ENCODE measurements at places on chromosomes 11 and 22. TPM values are rescaled to one million over a fixed set of nuclear protein-coding genes. Genes with fewer than 3 reads are reported as not detected.

DNA sequence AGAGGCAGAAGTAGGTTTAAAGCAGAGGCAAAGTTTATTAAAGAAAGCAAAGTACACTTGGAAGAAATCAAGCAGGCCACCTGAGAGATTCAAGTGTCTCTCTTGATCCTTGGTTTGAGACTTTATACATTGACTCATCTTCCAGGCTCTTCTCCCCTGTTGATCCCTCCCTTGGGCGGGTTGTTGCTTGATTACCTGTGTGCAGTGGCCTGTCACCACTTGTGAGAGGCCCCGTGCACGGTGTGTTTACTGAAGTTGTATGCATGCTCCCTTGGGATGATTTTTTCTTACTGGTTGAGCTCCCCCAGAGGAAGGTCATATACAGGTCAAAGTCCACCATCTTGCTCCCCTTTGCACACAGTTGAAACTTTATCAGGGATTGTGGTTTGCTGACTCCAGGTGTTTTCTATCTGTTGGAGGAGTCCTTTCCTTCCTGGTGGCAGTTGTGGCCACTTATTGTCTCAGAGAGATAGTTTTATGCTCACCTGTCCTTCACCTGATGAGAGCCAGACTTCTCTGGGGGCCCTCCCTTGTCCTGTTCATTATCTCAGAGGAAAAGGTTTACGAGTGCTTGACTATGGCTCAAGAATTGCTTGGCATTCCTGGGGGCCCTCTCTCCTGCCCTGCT, 16.3 kb upstream of the RBMXL2 start:
- no peak for DNase-seq

The SLC37A4 gene
- polyA plus RNA-seq = 7.9 TPM

GRCh38 chr11:64092111-64092760, 56.5 kb downstream of the FLRT1 start:
- no peak for DNase-seq

DNA sequence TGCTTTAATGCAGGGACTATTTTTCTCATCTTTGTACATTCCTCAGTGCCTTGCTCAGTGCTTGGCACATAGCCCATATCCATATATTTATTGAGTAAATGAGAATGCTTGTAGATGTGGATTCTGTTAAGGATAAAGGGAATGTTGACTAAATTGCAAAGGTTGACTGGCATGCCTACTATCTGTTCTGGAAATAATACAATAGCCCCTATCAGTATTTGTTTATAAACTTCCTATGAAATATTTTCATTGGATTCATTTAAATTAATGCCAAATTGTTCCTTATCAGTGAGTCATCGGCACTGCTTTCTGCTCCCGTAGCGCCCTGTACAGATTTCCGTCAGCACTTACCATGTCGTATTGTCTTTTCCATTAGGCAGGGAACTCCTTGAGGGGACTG, 8.0 kb downstream of the RNF121 start:
- peak; percentile 5 for DNase-seq

- peak; percentile 6 for DNase-seq
These were observed 49.6 kb downstream of the KIF18A start for GRCh38 chr11:28058333-28058732.

GRCh38 chr11:111044751-111045406, 200.6 kb upstream of the POU2AF2 start:
- DNase-seq = no peak

The CRYAB gene
- polyA plus RNA-seq = 454 TPM

The FOLH1 gene
- not detected for polyA plus RNA-seq

The MUC2 gene
- not detected for polyA plus RNA-seq

The IFTAP gene
- 27.1 TPM for polyA plus RNA-seq

DNA sequence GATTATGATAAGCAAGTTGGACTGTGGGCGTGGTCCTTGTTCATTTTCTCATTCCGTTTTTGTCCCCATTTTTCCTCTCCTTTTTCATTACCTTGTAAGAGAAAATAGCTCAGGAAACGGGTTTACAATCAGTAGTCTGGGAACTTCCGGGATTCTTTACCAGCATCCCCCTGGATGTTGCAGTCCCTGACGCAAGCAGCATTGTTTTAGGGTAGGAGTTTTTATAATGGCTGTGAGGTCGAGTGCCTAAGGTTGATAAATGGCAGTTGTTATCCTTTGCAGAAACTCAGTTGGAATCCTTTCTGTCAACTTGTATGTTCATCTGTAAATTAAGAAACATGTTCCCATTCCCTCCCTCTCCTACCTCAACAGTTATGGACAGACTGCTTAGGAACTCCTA, 68.3 kb downstream of the ARHGEF12 start:
- DNase-seq = no peak

GRCh38 chr11:94851864-94852636, 83.9 kb downstream of the AMOTL1 start:
- DNase-seq = no peak

The DCHS1 gene
- polyA plus RNA-seq = 1.1 TPM

The CNTN5 gene
- polyA plus RNA-seq = not detected

DNA sequence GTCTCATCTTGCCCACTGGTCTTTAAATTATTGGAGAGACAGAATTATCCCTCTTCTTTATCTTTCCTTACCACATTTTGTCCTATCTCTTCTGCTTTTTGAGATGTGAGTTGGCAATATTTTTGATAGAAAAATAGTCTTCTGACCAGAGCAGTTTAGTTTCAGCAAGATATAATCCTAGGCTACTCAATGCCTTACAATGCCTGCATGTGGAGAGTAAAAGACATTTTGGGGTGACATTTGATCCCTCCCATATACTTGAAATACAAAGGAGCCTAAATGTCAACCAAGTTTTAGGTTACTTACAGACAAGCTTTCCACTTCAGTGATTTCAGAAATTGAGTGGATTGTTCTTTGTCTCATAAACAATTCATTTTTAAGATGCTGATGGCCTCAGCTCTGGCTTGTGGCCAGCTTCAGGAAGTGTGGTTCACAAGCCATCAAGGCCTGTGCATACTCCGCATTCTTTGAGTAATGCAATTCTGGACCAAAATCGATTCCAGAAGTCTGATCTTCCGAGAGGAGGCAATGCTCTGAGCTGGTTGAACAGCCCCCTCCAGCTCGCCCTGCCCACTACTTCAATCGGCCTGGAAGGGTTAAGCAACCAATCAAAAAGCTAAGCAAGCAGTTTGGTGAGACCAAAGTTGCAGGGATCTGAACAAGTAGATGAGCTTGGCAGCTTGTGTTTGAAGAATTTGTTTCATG, 274.4 kb downstream of the BLID start:
- peak; percentile 69 for DNase-seq

DNA sequence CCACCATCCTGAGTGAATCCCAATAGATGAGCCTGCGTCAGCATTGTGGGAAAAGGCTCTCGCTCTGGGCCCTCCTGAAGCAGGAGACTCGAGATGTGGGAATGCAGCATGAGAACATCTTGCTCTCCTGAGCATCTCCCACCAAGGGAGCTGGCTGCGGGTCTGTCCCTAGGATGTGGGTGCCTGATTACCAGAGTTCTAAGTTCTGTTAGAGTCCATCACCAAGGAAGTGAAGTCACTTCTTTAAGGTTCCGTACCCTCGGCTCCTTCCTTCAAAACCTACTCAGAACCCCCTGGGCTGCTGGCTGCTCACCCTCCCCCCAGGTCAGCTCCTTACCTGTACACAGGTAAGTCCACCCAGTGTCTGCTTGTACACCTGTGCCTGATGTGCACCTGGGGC, 100.5 kb upstream of the IGLL5 start:
- no peak for DNase-seq

DNA sequence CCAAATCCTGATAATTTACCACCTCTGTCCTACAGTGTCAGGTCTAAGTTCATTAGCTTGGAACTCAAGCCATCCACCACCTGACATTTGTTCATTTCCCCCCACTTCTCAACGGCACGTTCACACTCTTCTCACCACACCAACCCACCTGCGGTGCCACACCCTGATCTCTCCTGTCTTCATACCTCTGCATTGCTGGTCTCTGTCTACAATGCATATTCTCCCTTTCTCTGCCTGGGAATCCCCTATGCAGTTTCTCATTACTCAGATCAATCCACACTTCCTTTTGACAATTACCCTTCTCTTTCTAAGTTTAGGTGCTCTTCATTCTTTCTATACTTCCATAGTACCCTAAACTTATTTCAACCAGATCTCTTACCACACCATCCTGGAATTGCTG, 20.4 kb upstream of the EMSY start:
- no peak for DNase-seq

GRCh38 chr11:134333312-134333711, 1.5 kb downstream of the GLB1L2 start:
- DNase-seq = peak; percentile 40

The POTEH gene
- polyA plus RNA-seq = not detected

The SPON1 gene
- polyA plus RNA-seq = 3.8 TPM

- no peak for DNase-seq
These were observed 12.5 kb upstream of the POU2AF1 start for GRCh38 chr11:111391328-111392124.

All from GM23248 (cell line).